ENCODE measurements at places on chromosomes 2 and 18.

- DNase-seq: no peak
Observed at GRCh38 chr2:184683911-184684310, 85.6 kb downstream of the ZNF804A start.

- no peak for DNase-seq
Observed at GRCh38 chr2:88179228-88179679, 9.1 kb downstream of the THNSL2 start.

GRCh38 chr2:69113627-69114026, 100.6 kb downstream of the ANTXR1 start:
- DNase-seq: no peak

DNA sequence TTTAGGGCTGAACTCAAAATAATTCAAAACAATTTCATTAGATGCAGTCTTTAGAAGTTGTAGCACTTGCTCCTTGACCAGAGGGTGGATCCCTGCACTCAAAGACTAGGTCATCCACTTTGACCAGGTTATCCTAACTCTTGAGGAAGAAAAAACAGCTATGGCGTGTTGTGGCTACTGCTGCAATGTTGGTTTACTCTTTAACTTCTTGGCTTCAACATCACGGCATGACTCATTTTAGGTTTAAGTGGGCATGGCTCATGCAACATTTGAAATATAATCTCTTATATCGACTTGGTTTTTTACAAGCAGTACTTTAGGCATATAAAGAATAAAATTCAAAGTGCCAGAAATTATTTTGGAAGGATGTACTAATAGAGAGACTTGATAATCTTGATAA, 35.4 kb downstream of the ANKRD29 start:
- DNase-seq: peak; percentile 37

DNA sequence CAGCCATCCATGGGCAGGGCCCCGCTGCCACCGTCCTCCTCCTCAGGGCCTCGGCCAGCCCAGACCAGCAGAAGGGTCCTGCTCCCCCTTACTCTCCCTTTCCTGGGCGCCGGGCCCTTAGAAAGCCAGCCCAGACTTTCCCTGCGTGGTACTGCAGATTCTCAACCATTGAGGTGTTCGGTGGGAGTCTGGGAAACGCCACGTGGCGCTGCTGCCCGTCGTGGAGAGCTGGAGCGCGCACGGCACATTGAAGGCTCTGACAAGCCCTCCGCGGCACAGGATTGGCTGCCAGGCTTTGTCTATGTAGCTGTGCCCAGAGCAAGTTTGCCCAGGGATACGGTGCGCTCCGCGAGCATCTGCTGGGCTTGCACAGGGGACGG, 10.4 kb upstream of the KLHL30 start:
- DNase-seq: no peak

GRCh38 chr2:72191441-72191840, 43.8 kb upstream of the CYP26B1 start:
- no peak for DNase-seq

GRCh38 chr2:95018861-95019550, 6.5 kb upstream of the MAL start:
- DNase-seq: no peak
